Lung microvascular endothelial cell (primary cell): ENCODE measurements at places on chromosomes 2 and 18.

- DNase-seq = no peak
Observed at GRCh38 chr2:7281231-7282201, 364.3 kb downstream of the RNF144A start.

- no peak for DNase-seq
Observed at GRCh38 chr2:119520696-119521432, 3.4 kb downstream of the SCTR start.

GRCh38 chr2:189233527-189233926 is 54.0 kb upstream of the COL5A2 start:
- DNase-seq = no peak

GRCh38 chr18:46388286-46388685 is 268.7 kb downstream of the LOXHD1 start:
- no peak for DNase-seq

GRCh38 chr2:215548714-215549113 is 112.8 kb upstream of the FN1 start:
- DNase-seq = no peak

- DNase-seq = no peak
Observed at GRCh38 chr2:107002735-107003134, 116.8 kb upstream of the ST6GAL2 start.

DNA sequence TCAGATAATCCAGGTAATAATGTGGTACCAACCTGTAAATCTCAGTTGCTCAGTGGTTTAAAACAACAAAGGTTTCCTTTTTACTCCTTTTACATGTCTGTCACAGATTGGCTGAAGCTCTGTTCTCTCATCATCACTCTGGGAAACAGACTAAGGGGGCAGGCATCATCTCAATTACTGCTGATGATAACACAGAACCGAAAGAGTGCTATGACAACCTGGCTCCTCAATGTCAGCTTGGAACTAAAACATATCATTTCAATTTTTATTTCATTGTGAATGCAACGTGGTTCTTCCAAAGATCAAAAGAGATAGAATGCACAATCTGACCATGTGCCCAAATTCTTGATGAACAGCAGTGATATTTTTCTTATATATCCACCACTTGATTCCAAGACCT is 1315.0 kb upstream of the CDH2 start:
- DNase-seq = no peak

GRCh38 chr2:85717308-85718008 is 23.3 kb downstream of the GNLY start:
- no peak for DNase-seq

- no peak for DNase-seq
Observed at GRCh38 chr18:59551902-59552635, 145.2 kb downstream of the CCBE1 start.

GRCh38 chr2:74979844-74980243 is 21.4 kb downstream of the POLE4 start:
- DNase-seq = no peak

DNA sequence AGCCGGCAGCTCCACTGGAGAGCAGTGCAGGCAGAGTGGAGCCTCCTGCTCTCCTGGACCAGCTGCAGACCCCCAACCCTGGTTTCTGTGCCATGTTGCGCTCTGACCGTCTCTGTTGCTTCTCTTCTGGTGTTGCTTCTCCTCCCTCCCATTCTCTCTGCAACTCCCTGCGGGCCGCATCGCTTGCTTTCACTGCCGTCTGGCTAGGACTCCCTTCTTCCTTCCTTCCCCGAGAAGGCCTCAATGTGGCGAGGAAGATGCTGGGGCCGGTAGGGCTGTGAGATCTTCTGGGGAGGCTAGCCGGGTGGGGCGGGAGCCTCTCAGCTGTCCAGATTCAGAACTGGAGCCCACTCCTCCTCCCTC is 6.2 kb downstream of the DNAJB2 start:
- DNase-seq = no peak

- DNase-seq = no peak
Observed at GRCh38 chr2:42847596-42848151, 55.3 kb upstream of the HAAO start.

DNA sequence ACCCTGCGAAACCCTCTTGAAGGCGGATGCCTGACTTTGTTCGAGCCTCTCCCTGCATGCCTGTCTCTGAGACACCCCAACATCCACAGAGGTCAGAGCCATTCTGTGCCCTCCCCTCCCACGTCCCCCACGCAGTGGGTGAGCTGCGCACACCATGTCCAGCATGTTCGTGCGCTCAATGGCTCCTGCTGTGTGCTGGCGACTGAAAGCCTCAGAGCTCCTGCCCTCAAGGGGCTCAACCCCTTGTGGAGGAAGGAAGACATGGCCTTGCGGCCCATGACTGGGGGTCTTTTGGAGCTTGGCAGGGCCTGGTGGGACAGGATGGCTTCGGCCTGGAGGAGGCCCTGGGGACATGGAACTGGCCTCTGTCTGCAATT is 45.7 kb downstream of the ANKMY1 start:
- no peak for DNase-seq

DNA sequence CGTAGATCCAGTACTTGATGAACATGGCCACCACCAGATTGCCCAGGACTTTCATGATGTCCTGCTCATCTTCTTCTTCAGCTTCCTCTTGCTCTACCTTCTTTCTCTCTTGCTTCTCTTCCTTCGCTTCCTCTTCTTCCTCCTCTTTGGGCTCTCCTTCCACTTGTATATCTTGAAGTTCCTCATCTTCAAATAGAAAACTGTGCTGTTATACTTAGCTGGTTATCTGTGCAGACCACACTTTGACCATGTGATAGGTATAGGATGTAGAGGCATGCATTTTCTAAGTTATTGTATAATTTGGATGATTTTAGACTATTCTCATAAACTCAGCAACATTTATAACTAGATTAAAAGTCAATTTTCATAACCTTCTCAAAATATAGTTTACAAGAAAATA is 263.4 kb downstream of the NAPG start:
- no peak for DNase-seq

- no peak for DNase-seq
Observed at GRCh38 chr2:2866459-2866858, 511.2 kb downstream of the EIPR1 start.

DNA sequence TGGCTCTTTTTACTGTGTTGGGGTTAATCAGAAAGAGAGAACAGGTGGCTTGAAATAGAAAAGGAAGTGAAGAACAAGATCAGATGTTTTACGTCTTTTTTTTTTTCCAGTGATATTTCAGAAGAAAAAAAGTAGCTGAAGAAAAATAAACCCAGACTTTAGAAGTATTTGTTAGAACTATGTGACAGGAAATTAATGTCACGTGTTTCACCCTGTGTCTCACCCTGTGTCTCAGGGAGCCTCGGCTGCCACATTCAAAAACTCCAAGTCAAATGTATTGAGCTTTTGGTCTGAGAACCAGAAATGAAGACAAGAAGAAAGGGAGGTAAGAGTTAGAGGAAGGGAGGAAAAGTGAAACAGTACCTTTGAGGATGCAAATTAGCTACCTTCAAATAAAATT is 38.0 kb downstream of the AKAIN1 start:
- DNase-seq = no peak

DNA sequence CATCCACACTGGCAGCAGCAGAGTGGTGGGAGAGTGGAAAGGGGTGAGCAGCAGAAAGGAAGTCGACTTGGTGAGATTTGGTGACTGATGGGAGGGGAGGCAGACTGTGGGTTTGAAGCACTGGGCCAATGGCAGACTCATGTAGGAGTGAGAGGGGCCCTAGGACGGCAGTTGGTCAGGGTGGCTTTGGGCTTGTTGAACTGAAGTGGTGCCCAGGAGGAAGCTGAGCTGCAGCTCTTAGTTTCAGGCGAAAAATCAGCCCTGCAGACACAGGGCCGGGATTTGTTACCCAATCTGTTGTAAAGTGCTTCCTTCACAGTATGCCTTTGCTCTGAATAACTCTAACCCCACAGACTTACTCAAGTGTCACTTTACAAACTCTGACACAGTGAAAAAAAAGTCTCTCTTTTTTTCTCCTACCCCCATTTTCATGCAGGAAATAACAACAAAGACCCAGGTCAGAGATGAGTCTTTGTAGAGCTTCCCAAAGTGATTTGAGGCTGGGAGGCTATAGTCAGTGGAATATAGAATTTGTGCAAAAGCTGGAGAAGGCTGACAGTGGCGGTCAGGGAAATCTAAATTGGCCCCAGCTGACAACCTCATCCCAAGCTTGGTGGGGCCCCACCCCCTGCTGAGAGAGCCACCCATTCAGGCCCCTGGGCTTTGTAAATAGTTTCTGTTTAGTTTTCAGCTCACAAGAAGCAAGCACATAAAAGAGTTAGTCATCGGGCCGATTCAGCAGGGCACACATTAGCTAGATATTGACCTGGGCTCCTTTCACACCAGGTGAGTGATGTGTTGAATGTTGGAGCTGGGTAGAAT is 226.9 kb downstream of the VAPA start:
- DNase-seq = no peak

- DNase-seq = peak; percentile 30
Observed at GRCh38 chr2:69582582-69583176, 60.9 kb downstream of the AAK1 start.

- peak; percentile 5 for DNase-seq
Observed at GRCh38 chr18:24400587-24400986, 3.0 kb upstream of the OSBPL1A start.

DNA sequence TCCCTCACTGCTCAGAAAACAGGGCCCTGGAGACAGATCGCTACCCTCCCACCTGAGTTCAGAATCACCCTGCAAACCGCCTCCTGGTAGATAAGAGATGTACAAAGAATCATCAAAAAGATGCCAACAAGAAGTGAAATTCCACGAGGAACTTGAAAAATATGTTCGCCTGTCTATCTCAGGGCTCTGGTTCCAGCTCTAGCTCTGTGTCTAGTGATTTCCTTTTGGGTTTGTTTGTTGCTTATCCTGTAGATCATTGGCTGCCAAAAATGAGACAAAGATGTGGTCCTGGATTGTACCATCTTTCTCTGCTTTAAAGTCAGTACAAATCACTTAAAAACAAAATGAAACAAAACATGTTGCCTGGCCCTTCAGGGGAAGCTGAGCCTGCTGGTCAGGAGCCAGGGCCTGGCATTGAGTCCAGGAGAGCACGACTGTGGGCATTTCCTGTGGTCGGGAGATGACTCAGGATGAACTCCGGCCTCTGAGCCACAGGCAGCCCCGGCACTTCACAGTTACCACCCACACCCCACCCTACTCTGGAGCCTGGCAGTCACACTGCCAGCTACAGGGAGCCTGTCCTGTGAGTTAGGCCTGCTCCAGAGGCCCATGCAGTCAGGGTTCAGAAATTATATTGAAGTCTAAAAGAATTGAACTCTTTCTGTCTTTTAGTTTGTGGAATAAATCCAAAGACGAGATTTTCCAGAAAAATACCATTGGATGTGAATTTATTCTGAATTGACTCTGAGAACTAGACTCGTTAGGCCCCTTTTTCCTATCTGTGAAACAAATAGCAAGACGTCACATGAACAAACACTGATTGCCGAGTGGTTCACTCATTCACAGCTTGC is 8.0 kb upstream of the ITGB6 start:
- DNase-seq = peak; percentile 88

GRCh38 chr2:38835990-38836389 is 39.7 kb downstream of the DHX57 start:
- DNase-seq = no peak

GRCh38 chr2:199819746-199820145 is 31.2 kb downstream of the FTCDNL1 start:
- no peak for DNase-seq

DNA sequence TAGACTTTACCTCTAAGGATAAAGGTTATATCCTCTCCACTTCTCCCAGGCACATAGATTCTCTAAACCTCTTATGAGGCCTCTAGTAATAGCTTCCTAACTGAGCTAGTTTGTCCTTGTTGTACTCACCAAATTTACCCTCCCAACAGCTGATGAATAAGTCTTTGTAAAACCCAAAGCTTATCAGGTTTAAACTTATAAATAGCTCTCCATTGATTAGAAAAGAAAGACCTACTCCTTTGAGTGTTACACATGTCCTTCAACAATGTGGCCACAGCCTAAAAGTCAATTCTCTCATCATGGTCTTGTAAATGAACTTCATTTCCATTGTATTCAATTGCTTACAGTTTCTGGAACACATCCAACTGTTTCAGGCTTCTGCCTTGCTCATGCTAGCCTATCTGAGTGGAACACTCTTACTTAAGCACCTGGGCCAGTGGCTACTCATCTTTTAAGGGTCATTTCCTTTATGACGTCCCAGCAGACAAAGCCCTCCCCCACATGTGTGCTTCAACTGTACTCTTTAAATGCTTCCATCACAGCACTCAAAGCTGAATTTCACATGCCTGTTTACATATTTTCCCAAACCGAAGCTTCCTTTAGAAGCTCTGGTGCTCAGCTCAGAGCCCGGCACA is 131.6 kb downstream of the CDH2 start:
- DNase-seq = peak; percentile 77

- DNase-seq = no peak
Observed at GRCh38 chr18:23669202-23669766, 6.6 kb upstream of the ANKRD29 start.

- DNase-seq = no peak
Observed at GRCh38 chr2:62556086-62556485, 50.1 kb upstream of the TMEM17 start.

DNA sequence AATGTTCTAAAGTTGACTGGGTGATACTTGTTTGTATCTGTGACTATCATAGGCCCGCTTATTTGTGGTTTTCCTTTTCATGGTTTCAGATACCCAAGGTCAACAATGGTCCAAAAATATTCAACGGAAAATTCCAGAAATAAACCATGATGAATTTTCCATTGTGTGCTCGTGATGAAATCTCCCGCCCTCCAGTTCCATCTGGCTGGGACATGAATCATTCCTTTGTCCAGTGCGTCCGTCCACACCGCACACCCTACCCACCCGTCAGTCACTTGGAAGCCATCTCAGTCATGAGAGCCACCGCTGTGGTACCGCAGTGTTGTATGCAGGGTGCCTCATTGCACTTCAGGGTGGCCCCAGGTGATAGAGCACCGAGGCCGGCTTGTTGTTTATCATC is 268.2 kb upstream of the PXDN start:
- peak; percentile 49 for DNase-seq

DNA sequence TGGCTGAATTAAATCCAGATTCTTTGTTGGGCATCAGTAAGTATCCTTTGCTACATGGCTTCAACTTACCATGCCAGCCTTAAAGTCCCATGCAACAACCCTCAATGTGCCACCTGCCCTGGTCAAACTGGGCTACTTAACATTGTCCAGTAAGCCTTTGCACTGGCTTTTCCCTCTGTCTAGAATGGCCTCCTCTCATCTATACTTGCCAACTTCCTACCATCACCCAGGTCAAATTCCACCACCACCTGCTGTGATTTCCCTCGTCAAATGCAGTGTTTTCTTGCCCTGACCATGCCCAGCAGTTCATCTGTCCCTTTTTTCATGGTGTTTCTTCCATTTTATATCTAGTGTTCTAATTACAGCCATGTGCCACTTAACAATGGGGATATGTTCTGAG is 5.7 kb downstream of the KLHL23 start:
- DNase-seq = no peak

GRCh38 chr2:8986327-8986976 is 17.0 kb downstream of the MBOAT2 start:
- DNase-seq = no peak
